Ureter (tissue), 1 donor: ENCODE measurements at places on chromosomes 12 and 14.

DNA sequence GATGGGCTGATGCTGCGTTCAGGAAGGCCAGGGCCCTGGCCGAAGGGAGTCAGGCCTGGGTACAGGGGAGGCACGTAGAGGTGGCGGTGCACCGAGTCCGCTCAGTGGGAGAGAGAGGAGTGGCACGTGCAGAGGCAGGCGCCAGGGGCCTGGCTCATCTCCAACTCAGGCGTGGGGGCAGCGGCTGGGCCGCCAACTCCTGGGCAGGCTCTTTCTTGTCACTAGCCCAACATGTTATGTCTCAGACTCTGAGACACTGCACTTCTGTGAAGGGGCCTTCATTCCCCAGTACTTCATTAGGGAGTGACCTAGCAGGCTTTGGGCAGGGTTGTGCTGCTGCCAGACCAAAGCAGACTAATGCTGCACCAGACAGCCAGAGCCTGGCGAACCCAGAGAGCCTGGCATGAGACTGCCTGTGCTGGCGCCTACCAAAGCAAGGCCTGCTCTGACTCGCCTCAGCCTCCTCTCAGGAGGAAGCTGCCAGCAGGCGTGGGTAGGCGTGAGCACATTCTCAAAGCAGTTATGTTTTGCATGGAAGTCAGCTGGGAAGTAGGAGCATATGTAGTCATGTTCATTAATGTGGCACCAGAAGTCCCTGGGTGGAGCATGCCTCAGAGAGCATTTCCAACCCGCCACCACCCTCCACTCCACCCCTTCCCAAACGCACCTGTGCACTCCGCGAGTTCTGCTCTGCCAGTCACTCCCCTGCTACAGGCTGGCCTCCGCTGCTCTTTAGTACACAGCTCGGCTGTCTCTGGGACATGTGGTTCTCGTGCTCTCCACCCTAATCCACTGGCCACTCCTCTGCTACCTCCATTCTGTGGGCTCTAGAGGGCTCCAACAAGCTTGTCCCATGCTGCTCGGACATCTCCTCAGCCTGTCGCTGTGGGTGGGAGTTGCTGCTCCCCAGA lies 9.7 kb downstream of the CKB start:
- peak; percentile 87 for DNase-seq

DNA sequence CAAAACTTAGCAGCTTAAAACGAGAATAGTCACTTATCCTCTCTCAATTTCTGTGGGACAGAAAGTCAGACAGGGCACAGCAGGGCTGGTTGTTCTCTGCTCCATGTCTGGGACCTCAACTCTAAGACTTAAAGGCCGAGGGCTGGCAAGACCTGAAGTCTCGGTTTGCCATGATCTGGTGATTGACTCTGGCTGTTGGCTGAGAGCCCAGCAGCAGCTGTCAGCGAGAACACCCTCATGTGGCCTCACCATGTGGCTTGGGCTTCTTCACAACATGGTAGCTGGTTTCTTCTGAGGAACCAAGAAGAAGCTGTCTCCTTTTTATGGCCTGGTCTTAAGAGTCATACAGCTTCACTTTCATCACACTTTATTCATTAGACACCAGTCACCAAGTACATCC lies 1.7 kb upstream of the VASH1 start:
- DNase-seq: no peak

- DNase-seq: peak; percentile 27
Observed at GRCh38 chr14:101598159-101598558, 36.9 kb downstream of the DIO3 start.

DNA sequence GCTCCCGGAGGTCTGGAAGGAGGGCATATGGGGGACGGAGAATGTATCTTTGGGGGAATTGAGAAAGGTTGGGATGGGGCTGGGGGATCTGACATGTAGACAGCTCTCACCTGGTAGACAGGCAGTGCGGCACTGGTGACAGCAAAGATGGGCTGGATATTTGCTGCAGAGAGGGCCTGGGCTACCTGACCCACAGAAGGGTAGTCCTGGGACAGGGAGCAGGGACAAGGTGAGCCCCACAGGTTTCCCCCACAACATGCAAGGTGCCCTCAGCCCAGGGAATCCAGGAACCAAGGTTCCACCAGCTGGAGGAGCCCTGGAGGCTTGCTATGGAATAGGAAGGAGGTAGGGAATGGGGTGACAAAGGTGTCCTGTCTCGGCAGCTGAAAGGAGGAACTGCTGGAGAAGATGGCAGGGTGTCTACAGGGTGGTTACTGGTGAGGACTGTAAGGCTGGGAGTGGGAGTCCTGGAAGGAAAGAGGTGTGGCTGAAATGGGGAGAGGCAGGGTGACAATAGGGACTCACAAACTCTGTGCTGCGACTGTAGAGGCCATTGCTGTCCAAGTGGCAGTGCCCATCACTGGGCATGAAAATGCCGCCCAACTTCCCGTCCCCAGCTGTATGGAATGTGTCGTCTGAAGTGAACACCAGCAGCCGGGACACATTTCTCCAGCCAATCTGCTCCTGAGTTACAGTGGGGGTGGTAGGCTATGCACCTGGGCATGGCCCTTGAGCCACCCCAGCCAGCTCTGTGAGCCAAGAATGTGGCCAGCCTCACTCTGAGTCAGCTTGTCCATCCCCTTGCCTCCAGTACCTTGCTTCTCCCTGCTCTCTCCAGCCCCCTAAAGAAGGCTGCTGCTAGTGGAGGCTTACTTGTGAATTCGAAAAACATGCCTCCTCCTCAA lies 11.3 kb downstream of the ITGB7 start:
- DNase-seq: no peak

DNA sequence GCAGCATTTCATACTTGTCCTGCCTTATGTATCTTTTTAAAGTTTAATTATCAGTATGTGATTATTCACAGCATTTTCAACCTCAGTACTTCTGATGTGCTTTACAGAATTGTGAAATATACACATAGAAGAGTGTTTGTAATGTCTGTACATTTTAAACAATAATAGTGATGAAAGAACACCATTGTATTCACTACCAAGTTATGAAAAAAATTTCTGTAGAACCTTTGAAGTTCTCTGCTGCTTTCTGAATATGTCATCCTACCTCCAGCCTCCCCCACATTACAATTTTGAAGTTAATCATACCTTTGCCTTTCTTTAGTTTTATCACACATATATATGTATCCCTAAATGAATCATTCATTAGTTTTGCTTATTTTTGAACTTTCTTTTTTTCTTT lies 24.8 kb downstream of the FRMD6 start:
- no peak for DNase-seq

GRCh38 chr12:32015036-32015435 lies 55.8 kb downstream of the RESF1 start:
- no peak for DNase-seq

DNA sequence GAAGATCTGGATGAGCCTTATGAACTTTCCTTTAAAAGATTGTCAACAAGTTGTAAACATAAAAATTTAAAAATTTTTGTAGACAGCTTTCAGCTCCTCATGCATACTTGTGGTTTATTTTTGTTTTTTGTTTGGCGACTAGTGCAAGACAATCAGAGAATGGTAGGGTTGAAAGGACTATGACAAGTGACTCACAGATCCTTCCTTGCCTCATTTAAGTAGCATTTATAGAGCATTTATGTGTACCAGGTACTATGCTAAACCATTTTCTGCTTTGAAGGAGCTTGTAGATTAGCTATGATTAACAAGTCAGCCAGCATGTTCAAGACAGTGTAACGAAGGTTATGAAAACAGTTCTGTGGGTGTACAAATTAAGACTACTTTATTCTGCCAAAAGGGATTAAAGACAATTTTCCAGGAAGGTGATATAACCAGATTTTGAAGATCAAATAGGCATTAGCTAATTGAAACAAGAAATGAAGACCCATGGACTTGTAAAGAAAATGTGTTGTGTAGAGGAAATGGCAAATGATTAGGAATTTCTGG lies 122.0 kb downstream of the PCNX1 start:
- DNase-seq: no peak

- DNase-seq: no peak
Observed at GRCh38 chr12:42780671-42781070, 191.1 kb upstream of the PRICKLE1 start.

DNA sequence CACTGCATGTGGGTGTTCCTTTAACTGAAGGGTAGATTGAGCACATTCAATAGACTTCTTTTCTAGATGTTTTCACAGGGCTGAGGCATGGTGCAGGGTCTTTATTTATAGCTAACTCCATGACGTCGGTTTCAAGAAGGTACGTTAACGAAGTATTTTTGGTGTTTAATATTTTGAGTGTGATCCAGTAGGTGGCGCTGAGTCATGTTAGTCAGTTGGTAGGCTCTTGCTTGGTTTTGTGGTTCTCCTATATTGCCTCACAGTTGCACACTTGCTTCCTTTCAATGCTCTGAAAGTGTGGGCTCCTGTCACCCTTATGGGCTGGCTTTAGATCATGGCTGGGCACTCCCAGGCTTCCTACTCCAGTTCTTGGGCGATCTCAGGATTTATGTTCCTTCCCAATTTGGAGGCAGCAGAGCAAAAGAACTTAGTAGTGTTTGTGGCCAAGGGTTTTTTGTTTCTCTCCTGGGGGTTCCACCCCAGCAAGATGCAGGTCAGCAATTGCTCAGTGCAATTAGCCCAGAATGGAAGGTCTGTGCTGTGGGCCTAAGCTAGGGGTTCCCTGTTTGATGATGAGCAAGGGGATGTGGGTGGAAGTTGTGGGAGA lies 471.6 kb upstream of the FOXG1 start:
- DNase-seq: no peak

DNA sequence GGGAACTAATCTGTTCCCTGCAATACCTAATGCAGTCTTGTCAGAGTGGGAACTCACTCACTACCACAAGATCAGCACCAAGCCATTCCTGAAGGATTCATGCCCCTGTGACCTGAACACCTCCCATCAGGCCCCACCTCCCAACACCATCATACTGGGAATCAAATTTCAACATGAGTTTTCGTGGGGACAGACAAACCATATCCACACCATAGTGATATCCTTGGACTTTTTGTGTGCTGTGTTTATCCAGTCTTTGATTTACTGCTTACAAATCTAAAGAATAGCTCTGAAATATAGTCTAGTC lies 243.5 kb downstream of the FBXL14 start:
- DNase-seq: no peak

GRCh38 chr12:7139200-7139599 lies 9.0 kb downstream of the CLSTN3 start:
- DNase-seq: no peak

- DNase-seq: no peak
Observed at GRCh38 chr14:101458741-101459550, 102.3 kb upstream of the DIO3 start.

DNA sequence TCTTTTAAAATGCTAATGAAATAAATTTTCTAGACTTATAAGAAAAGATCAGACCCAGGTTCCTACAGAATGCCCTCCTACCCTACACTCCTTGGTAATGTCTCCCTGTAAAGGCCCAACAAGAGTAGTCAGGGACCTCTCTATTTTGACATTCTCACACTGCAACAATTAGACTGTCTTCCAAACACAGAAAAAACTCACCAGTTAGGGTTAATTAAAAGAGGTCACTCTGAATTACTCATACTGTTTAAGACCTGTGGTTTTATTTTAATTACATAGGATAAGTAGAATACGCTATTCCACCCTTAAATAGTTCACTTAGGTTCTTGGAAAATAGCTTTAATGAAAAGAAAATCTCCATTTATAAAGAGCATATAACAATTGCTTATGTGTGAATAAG lies 142.4 kb downstream of the ITPR2 start:
- no peak for DNase-seq

GRCh38 chr12:113439606-113440030 lies 17.4 kb downstream of the SDSL start:
- DNase-seq: no peak

DNA sequence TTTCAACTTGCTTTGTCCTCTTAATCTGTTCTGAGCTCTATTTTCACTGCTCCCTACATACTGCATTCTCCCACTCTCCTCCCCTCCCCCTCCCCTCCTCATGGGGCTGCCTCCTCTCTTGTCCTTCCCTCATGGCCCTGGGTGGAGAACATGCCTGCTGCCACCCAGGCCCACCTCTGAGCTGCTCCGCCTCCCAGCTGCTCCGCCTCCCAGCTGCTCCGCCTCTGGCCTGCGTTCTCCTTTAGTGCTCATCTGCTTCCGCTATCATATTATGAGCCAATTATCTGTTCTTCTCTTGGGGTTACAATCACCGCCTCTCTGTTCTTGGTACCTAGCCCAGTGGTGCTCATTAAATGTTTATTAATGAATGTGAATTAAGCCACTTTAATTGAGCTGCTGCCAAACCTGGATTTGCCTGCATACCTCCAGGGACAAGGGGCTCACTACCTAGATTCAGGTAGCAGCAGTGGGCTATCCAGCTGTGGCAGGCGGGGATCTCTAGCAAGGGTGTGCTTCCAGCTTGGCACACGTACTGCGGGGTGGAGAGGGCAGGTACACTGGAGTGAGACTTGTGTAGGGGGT lies 32.0 kb upstream of the FAM181A start:
- no peak for DNase-seq

- DNase-seq: no peak
Observed at GRCh38 chr14:79325557-79325956, 885.7 kb downstream of the DIO2 start.
